Effector memory CD8-positive, alpha-beta T cell (primary cell): ENCODE measurements at places on chromosomes 7 and 10.
A peak's percentile ranks its signal among the peaks of the same experiment; 100 is the strongest.

DNA sequence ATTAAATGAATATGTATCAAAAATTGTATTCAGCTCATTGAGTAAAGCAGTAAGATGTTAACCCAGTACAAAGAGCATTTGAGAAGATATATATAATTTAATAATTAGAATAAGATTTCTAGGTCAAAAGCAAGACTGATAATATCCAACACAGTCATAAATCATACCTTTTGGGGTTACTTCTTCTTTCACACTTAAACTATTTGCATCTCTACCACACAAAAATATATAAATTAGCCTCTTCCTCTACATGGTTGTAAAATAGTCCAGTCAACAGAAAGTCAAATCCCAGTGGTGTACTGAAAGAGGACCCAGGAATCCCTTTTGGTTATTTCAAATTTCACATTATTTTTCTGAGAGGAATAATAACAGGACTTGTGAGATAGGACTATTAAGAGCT lies 204.6 kb upstream of the INHBA start:
- H3K27ac ChIP-seq, result no peak overlapping the region
- DNase-seq, result no peak
- no peaks in the 10 kb centered on the region for H3K36me3 ChIP-seq
- H3K27me3 ChIP-seq, result no peaks in the 10 kb centered on the region
- no peaks in the 10 kb centered on the region for H3K4me1 ChIP-seq

DNA sequence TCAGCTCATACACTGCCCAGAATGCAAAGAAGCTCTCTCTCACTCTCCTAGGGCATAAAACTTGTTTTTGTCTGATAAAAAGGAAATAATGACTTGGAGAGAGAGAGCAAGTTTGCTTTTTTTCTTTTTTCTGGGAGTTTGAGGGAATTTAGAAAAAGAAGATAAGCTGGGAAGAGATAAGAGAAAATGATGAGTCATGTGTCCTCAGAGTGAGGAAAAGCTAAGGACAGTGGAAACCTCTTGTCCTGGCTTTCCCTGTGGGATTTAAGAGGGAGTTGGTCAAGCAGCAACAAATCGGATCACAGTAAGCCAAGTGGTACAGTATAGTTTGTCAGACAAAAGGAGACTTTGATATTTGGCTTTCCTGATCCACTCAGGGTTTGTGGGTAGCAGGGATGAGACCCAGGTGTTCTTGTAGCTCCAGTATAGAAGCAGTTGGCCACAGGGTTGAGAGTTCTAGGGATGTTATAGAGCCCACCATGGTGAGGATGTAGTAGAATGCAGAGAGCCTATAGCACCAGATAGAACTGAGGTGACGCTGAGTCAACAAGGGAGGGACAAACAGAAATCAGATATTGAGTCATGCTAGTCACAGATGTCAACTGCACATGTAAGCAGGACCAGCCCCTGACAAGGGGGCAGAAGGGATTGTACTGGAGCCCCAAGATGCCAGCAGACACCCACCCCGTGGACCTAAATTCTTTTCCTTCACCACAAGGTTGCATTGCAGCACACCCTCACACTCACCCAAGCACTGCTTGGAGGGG lies 219.3 kb upstream of the TAC1 start:
- no peak overlapping the region for H3K4me3 ChIP-seq
- H3K36me3 ChIP-seq, result no peaks in the 10 kb centered on the region
- no peaks in the 10 kb centered on the region for H3K27me3 ChIP-seq
- no peak for DNase-seq

GRCh38 chr7:4042402-4043045 lies 639.6 kb upstream of the FOXK1 start:
- no peak for DNase-seq
- H3K27ac ChIP-seq, result no peak overlapping the region
- H3K27me3 ChIP-seq, result no peaks in the 10 kb centered on the region
- no peaks in the 10 kb centered on the region for H3K36me3 ChIP-seq

GRCh38 chr7:133186060-133186459 lies 66.8 kb upstream of the EXOC4 start:
- no peak for DNase-seq
- no peaks in the 10 kb centered on the region for H3K4me1 ChIP-seq
- no peaks in the 10 kb centered on the region for H3K36me3 ChIP-seq

GRCh38 chr10:24552346-24553016 lies 171.2 kb downstream of the ARHGAP21 start:
- peaks cover 3% of the 10 kb centered on the region for H3K4me1 ChIP-seq
- no peak overlapping the region for H3K27ac ChIP-seq
- H3K27me3 ChIP-seq, result peaks cover 12% of the 10 kb centered on the region
- DNase-seq, result no peak

DNA sequence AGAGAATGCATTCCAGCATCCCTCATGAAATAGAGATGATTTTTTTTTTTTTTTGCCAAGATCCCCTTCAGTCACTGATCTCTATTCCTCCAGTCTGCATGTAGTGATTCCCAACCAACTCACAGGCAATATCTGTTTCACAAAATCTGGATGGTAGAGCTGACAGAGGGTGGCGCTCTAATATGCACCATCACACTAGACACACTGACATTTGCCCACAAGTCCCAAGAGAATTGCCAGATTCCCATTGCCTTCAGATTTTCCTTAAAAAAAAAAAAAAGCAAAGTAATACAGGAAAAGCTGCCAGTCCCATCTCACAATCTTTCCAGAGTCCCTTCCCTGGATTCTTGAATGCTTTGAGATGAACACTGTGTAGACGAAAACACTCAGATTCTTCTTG lies 301.0 kb downstream of the SORCS1 start:
- no peaks in the 10 kb centered on the region for H3K27me3 ChIP-seq
- H3K4me3 ChIP-seq, result no peak overlapping the region
- no peak for DNase-seq
- no peaks in the 10 kb centered on the region for H3K36me3 ChIP-seq

GRCh38 chr10:32376097-32376496 lies 29.1 kb upstream of the EPC1 start:
- peaks cover 38% of the 10 kb centered on the region for H3K4me1 ChIP-seq
- H3K27me3 ChIP-seq, result no peaks in the 10 kb centered on the region
- DNase-seq, result no peak
- no peak overlapping the region for H3K27ac ChIP-seq
- H3K36me3 ChIP-seq, result peaks cover 16% of the 10 kb centered on the region

DNA sequence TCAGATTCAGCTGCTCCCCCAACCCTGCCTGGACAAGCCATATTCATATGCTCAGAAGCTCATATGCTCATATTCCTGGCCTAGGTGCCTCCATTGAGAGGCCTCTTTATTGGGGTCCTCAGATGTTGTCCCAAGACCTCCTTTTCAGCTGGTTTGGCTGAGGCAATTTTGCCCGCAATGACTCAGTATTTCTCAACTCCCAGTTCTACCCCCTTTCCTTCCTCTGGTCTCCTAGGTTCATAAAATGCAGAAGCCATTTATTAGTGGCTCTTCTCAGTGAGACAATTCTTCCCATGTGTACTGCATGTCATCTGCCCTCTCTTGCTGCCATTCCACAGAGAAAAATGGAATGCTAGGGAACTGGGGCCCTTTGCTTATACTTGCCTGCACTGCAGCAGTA lies 110.7 kb downstream of the INHBA start:
- H3K36me3 ChIP-seq, result peaks cover 3% of the 10 kb centered on the region
- DNase-seq, result no peak
- H3K27ac ChIP-seq, result no peak overlapping the region
- H3K27me3 ChIP-seq, result no peaks in the 10 kb centered on the region
- H3K4me1 ChIP-seq, result no peaks in the 10 kb centered on the region

- no peaks in the 10 kb centered on the region for H3K4me1 ChIP-seq
- H3K36me3 ChIP-seq, result peaks cover 3% of the 10 kb centered on the region
- H3K27me3 ChIP-seq, result peaks cover 24% of the 10 kb centered on the region
- H3K4me3 ChIP-seq, result no peak overlapping the region
- DNase-seq, result peak; percentile 11
- no peak overlapping the region for H3K27ac ChIP-seq
Observed at GRCh38 chr7:112495810-112496462, 15.1 kb downstream of the LSMEM1 start.

GRCh38 chr7:8068892-8069686 lies 100.5 kb downstream of the GLCCI1 start:
- H3K27ac ChIP-seq, result peak overlapping the region; percentile 55
- H3K36me3 ChIP-seq, result peaks cover 14% of the 10 kb centered on the region
- no peaks in the 10 kb centered on the region for H3K27me3 ChIP-seq
